Activated gamma-delta T cell treated with Interleukin-2 at 50 U/mL for 16 hours (primary cell): ENCODE measurements at places on chromosomes 13 and 19.

DNA sequence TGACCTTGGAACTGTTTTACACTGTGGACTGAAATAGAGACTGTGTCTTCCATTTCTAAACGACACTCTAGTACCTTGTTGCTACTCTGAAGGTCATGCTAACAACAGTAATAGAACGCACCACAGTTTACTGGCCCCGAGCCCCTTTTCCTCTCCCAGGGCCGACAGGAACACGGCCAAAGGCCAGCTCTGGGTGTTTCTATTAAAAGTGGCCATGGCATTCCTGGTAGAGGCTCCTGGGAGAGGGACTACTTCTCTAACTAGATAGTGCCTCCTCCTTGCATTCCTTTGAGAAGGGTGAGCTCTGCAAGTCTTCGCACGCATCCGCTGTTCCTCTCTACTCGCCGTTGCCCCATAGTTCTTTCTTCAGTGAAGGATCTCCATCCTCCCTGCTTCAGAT is 18.7 kb upstream of the SIAH3 start:
- no peak for DNase-seq

- no peak for DNase-seq
Measured at GRCh38 chr13:33257841-33258807, 27.4 kb downstream of the STARD13 start.

DNA sequence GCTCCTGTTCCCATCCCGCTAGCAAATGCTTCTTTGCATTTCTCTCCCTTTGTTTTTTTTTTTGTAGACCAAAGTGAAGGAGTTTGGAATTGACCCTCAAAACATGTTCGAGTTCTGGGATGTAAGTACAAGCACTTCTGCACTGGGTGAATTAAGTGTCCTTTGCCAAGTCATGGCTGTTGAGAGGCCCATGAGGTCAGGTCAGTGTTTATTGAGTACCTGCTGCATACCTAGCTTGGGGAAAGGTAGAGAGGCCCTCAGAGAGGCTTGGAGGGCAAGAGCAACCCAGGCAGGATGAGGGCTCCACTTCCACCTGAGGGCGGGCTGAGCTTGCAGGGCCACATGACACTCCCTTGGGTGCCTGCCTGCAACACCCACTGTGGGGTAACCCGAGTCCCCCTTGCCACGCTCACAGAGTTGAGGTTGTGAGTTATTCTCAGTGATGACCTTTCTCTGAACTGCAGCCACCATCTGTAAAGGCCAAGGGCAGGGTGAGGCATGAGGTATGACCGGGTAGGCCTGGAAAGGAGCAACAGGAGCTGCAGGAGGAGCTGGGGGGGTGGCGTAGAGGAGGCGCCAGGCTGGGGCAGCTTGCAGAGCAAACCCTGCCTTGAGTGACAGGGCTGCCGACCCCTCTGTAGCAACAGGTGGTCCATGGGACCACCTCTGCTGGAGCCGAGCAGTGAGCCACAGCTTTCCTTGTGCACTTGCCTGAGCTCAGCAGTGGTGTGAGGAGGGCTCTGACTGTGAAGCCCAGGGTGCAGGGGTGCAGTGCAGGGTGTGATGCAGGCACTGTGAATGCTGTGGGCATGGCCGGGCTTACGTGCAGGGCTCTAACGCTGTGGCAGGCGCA is 16.6 kb downstream of the GPI start:
- DNase-seq = no peak

DNA sequence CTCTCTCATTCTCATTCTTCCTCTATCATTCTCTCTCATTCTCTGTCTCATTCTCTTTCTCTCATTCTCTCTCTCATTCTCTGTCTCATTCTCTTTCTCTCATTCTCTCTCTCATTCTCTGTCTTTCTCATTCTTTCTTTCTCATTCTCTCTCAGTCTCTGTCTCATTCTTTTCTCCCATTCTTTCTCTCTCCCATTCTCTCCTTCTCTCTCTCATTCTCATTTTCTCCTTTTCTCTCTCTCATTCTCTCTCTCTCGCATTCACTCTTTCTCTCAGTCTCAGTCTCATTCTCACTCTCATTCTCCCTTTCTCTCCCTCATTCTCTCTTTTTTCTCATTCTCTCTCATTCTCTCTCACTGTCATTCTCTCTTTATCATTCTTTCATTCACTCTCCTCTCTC is 152.0 kb upstream of the UQCRFS1 start:
- DNase-seq = no peak

GRCh38 chr13:106098778-106099177 is 436.7 kb downstream of the EFNB2 start:
- DNase-seq = no peak

GRCh38 chr13:39618561-39618960 is 15.6 kb upstream of the LHFPL6 start:
- no peak for DNase-seq

- DNase-seq = no peak
Measured at GRCh38 chr13:114064450-114065140, 67.8 kb downstream of the RASA3 start.

- DNase-seq = no peak
Measured at GRCh38 chr13:111265701-111266035, 54.8 kb upstream of the TEX29 start.

GRCh38 chr13:44068737-44069136 is 189.0 kb downstream of the LACC1 start:
- no peak for DNase-seq

DNA sequence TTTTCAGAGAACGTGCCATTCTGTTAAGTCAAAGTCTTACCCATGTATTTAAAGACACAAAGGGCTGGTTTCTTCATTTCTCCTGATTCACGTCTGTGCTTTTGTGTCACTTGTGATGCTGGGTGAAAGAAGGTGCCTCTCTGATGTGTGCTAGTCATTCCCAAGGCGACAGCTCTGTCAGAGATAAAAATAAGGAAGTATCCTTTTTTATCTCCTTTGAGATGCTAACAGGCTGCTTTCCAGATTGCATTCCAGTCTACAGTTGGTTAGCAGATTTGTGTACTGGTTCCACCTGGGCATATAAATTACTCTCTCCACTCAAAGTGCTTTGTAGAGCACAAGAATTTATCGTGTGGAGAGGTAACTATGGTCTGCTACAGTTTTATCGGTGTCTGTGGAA is 33.5 kb upstream of the DCT start:
- DNase-seq = no peak

GRCh38 chr13:49146950-49147355 is 73.2 kb upstream of the MLNR start:
- DNase-seq = no peak

GRCh38 chr13:60226507-60226906 is 62.8 kb upstream of the DIAPH3 start:
- DNase-seq = no peak

DNA sequence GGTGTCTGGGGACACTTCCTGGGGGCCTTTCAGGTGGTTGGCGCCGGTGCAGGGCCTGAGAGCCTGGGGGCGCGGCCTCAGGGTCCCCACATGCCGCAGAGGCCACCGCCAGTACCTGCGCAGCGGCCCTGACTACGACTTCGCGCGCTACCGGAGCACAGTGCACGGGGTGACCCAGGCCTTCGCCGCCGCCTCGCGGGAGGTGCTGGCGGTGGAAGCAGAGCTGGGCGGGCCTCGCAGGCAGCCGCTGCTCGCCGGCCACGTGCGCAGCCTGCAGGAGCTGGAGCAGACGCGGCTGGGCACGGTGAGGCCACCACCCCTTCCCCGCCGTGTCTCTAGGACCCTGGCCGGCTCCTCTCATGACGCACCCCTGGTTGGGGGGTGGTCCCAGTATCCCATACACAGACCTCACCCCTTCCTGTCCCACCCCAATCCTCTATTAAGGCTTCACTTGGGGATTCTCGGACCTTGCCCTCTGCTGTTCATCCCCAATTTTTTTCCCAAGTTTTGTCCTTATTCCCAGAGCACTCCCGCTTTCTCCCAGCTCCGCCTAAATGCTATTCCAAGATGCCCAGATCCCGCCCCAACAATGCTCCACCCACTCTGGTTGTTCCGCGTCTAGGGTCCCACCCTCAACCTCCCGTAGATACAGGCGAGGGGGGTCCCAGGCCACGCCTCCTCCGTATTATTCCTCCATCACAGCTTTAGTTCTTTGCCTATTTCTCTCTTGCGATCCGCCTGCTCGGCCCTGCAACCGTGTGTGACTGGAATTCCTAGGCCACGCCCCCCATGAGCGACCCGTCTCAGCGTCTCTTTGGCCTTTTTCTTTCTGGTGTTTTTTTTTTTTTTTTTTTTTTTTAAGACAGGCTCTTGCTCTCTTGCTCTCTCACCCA is 1.0 kb downstream of the REX1BD start:
- peak; percentile 60 for DNase-seq

DNA sequence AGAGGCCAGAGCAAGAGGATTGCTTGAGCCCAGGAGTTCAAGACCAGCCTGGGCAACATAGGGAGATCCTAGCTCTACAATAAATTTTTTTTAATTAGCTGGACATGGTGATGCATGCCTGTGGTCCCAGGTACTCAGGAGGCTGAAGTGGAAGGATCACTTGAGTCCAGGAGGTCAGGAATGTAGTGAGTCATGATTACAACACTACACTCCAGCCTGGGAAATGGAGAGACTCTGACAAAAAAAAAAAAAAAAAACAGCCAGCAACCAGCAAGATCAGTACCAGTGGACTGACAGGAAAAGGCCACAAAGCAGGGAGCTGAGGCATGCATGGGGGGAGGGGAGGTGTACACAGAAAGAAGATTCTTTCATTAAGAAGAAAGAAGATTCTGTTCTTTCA is 52.7 kb upstream of the RFXAP start:
- DNase-seq = no peak

DNA sequence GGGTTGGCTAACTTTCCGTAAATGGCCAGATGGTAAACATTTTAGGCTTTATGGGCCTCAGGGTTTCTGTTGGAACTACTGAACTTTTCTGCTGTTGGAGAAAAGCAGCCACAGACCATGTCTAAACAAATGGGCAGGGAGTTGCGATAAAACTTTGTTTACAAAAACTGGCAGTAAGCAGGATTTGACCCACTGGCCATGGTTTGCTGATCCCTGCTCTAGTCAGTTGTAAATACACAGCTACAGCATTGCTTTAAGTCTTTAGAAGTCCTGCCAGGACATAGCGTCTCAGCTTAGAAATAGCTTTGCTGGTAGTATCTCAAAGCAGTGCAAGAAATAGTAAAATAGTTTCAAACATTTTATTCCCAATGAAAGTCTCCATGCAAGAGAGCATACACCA is 88.4 kb downstream of the NALCN start:
- DNase-seq = no peak

DNA sequence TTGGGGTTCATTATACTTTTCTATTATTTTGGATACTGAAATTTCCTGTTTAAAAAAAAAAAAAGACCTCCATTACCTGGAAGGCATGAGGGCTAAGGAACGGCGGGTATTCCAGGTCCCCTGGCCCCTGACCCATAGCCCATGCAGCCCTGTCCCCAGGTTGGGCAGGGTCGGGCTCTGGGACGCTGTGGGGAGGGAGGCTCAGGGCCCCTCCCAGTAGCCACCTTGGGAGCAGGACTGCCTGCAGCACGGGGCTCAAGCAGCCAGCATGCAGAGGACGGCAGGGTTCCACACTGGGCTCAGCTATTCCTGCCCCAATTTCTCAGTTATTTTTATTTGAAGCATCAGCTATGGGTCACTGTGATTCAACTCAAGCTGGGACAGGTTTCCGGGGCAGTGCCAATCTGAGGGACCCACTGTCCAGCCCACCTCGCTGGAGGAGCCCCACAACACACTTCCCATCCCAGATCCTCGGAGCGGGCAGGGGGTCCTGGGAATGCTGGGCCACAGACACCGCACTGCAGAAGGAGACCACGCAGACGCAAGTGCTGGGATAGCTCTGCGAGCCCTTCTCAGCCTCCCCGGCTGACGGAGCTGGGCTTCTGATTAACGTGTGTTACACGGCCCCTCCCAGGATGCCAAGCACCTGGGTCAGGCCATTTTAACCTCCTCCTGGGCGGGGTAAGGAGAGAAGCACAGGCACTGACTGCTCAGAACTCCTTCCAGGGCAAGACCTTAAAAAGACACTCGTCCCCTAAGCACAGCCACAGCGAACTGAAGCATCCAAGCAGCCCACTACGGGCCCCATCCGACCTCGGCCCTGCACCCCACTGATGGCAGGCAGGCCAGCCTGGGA is 60.1 kb downstream of the PEPD start:
- no peak for DNase-seq

- DNase-seq = no peak
Measured at GRCh38 chr13:111925146-111925875, 141.6 kb upstream of the SOX1 start.

GRCh38 chr13:41394166-41394565 is 63.2 kb upstream of the RGCC start:
- no peak for DNase-seq

DNA sequence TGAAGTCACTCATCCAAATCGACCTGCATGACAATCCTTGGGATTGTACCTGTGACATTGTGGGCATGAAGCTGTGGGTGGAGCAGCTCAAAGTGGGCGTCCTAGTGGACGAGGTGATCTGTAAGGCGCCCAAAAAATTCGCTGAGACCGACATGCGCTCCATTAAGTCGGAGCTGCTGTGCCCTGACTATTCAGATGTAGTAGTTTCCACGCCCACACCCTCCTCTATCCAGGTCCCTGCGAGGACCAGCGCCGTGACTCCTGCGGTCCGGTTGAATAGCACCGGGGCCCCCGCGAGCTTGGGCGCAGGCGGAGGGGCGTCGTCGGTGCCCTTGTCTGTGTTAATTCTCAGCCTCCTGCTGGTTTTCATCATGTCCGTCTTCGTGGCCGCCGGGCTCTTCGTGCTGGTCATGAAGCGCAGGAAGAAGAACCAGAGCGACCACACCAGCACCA is 5.9 kb downstream of the SLITRK5 start:
- no peak for DNase-seq

- no peak for DNase-seq
Measured at GRCh38 chr19:40584007-40584406, 7.3 kb downstream of the SHKBP1 start.

- no peak for DNase-seq
Measured at GRCh38 chr19:46730187-46730586, 13.3 kb upstream of the PRKD2 start.

DNA sequence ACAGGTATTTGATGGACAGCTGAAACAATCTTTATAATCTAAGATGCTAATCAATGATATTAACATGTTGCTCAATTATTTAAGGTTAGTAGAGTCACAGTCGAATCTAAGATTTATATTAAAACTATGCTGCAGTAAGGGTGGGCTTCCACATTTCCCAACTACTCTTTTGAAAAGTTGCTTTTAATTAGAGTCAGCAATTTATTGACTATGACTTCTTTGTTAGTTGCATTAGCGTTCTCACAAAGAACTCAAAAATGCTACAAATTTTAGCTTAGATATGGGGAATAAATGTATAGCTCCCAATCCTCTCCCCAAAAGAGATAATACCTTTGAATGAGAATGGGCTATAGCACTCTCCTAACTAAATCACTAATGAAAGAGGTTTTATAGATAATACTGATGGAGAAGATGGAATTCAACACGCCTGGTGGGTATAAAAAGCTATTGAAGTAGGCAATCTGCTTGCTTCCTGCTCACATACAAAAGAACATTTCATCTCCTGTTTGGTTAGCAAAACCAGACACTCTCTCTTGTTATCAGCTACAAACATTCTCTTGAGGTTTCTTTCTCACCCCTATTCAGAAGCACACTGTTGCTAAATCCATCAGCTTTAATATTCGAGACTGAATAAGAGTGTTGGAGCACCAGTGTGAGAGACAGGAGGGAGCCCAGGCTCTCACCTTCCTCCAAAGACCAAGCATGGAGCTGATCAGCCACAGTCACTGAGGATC is 2.4 kb upstream of the FLT1 start:
- DNase-seq = no peak
